ENCODE measurements at places on chromosomes 4 and X.

DNA sequence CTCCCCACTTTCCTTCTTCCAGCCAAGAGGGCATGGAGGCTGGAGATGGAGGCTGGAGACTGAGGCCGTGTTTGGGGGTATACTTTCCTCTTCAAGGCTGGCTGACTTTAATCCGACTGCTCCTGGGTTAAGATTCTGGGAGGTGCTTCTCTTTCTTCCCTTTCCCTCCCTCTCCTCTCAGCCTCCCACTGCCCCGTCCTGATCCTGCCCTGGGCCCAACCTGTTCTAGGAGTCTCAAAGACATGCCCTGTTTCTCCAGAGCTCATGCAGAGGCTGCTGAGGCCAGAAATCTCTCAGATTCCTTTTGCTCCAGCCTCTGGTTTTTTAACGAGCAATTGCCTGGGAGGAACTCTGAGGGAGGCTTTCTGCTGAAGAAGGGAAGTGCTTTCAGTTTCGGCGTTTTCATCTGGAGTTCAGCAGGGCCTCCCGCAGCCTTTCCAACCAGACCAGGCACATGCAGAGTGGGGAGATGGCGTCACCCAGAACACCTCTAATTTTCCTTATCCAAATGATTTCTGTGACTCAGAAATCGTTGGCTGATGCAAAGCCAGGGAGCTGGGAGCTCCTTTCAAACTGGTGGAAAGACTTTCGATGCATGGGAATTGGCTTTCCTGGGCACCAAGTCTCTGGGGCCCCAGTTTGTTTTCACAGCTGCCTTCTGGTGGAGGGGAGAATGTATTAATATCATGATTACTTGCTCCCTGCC, 34.5 kb upstream of the FAM9C start:
- DNase-seq = no peak

- no peak for DNase-seq
Observed at GRCh38 chrX:37652589-37653231, 32.9 kb upstream of the XK start.

- no peak for DNase-seq
Observed at GRCh38 chrX:129773649-129774458, 5.9 kb upstream of the SASH3 start.

- DNase-seq = no peak
Observed at GRCh38 chrX:43386875-43387274, 269.2 kb upstream of the MAOA start.

DNA sequence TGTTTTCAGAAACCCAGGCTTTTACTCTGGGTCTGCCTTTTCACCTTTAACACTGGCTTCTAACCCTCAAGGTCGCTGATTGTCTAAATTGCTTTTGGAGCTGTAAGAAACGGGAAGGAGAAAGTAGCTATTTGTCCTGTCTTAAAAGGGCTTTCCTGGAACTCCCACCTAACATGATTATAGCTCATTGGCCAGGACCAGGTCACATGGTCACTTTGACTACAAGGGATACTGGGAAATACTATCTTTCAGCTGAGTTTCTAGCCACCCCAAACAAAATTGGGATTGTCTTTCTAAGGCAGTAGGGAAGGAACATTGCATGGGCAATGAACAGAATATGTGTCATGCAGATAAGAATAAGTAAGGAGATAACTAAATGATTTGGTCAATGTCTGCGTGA, 106.7 kb upstream of the ARHGAP24 start:
- DNase-seq = no peak

DNA sequence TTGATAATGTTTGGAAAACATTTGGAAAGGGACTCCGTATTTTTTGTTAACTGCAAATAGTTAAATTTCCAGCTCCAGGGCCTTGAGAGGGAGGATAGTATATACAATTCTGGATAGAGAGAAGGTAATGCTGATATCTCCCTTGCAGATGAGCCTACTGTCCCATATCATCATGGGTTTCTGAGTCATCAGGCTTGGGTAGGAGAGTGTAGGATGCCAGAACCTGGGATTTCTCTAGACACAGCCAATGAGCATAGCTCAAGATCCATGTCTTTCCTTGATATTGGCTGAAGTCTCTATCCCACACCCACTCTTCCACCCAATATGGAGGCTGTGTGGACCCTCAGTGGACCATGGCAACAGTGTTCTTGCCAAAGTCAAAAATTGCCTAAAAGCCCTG, 7.8 kb downstream of the FRMPD3 start:
- no peak for DNase-seq

- DNase-seq = no peak
Observed at GRCh38 chrX:40933706-40934425, 151.4 kb upstream of the USP9X start.

GRCh38 chrX:13646154-13646549, 6.8 kb upstream of the TCEANC start:
- DNase-seq = peak; percentile 25

- no peak for DNase-seq
Observed at GRCh38 chrX:53494436-53494835, 60.3 kb upstream of the HSD17B10 start.

DNA sequence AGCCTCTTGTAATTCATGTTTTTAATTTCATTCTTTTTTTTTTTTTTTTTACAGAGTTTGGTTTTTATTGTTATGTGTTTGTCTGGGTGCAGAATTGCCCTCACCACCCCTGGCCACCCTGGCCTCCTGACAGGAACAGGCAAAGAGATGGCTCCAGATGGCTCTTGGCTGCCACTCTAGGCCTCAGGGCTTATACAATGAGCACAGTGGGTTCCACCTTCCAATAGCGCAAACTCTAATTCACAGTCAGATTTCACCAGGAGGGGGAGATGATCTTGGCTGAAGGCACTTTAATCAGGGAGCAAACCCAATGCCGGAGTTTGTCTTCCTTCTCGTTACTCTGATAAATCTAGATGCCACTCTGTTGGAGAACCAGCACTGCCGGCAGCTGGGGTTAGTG, 24.8 kb downstream of the CPE start:
- no peak for DNase-seq

DNA sequence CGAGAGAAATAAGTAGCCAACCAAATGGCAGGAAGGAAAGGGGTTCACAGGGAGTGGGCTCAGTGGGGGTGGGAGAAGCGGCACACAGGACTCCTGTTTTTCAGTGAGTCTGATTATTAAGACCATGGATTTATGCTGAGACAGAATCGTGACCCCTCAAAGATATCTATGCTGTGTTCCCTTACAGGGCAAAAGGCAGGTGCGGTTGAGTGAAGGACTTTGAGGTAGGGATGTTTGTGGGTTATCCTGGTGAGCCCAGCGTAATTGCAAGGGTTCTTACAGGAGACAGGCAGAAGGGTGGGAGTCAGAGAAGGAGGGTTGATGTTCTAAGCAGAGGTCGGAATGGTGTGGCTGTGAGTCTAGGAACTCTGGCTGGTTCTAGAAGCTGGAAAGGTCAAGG, 73.0 kb downstream of the EVC start:
- no peak for DNase-seq

DNA sequence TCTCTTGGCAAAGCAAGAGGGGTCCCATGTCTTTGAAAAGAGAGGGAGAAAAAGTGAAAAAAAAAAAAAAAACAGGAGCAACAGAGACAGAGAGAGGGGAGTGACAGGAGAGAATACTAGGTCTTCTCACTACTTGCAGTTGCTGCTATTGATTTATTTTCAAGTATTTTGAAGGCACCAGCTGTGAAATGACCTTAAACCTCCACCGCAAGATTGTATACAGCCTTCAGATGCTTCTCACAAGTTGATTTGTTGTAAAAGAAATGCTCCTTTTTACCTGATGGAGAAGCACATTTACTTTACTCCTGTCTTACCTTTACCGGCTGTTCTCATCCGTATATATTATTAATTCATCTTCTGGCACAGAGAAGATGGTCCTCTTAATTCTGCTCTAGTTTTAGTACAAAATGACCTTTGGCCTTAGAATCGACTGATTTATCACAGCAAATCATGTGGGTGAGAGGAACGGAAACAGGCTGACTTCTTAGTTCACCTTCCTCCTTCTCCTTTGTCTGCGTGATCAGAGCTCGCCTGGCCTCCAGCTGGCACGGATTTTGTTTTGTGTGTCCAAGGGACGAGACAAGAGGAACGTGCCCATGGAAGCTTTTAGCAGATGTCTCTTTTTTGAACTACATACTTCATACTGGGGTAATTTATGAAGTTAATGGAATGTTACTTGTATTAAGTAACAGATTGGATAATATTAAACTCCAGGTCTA, 82.4 kb upstream of the PACRGL start:
- no peak for DNase-seq

DNA sequence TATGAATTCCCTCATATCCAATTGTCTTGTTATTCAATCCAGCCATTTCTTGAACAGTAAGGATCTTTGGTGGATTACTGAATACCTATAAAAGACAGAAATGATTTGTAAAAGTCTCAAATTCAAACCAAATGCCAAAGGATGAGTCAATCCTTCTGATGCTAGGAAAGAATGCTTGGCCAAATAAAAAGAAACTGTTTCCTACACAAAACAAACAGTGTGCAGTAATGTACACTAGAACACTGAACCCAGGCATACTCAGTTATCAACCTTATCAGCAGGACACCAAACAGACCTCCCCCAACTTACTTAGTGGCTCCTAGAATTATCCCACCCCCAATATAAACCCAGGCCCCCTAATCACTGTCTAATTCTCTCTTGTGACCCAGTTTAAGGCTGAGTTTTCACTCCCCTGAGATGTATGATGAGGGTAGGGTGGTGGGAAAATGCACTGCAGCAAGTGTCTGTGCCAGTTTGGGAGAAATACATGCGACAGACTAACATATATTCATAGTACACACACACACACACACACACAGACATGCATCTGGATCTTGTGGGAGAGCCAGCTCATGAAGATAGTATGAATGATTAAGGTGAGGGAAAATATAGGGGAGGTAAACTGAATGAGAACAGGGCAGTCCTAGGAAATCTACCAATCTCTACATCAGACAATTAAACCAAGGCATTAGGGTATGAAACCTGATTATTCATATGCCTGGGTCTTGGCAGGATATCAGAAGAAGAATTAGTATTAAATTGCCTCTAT, 35.0 kb downstream of the CLDN2 start:
- no peak for DNase-seq

- DNase-seq = no peak
Observed at GRCh38 chr4:184355111-184355604, 119.2 kb downstream of the IRF2 start.

DNA sequence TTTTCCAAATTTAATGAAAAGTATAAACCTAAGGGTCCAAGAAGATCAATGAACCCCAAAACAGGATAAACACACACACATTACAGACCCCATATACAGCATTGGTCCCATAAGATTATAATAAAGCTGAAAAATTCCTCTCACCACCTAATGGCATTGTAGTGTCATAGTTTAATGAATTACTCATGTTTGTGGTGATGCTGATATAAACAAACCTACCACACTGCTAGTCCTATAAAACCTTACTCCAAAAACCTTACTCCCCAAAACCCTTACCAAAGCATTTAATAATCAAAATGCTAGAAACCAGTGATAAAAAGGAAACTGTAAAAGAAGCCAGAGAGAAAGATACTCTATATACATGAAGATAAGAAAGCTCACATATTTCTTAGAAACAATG, 148.1 kb upstream of the SH3RF1 start:
- DNase-seq = no peak

- DNase-seq = no peak
Observed at GRCh38 chr4:10353110-10353509, 104.1 kb downstream of the ZNF518B start.

- DNase-seq = no peak
Observed at GRCh38 chr4:28469387-28469786, 1608.7 kb downstream of the STIM2 start.

- DNase-seq = no peak
Observed at GRCh38 chr4:138537731-138538490, 295.8 kb upstream of the SLC7A11 start.

DNA sequence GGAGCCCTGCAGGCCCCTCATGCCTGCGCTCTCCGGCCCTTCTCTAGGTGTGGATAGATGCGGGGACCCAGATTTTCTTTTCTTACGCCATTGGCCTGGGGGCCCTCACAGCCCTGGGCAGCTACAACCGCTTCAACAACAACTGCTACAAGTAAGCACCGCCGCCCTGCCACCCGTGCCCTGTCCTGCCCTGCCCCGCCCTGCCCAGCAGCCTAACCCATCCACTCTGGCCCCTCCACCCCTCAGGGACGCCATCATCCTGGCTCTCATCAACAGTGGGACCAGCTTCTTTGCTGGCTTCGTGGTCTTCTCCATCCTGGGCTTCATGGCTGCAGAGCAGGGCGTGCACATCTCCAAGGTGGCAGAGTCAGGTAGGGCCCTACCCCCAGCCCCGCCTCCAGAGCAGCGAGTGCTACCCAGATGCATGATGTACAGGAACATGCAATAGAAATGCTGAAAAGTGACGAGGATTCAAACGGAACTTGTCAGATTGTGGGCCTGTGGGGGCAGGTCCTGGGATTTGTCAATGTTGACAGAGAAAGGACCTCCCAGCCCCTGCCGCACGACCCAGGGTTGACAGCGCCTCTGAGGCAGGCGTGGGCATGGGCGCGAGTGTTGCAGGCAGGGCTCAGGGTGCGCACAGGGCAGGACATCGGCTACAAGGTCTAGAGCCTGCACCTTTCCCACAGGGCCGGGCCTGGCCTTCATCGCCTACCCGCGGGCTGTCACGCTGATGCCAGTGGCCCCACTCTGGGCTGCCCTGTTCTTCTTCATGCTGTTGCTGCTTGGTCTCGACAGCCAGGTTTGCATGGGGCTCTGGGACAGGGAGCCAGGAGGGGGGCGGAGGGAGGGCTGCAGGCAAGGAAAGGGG, 5.7 kb downstream of the SLC6A8 start:
- DNase-seq = no peak

Data from iPS DF 19.7 (cell line).